ENCODE measurements at places on chromosomes 1 and 21.

DNA sequence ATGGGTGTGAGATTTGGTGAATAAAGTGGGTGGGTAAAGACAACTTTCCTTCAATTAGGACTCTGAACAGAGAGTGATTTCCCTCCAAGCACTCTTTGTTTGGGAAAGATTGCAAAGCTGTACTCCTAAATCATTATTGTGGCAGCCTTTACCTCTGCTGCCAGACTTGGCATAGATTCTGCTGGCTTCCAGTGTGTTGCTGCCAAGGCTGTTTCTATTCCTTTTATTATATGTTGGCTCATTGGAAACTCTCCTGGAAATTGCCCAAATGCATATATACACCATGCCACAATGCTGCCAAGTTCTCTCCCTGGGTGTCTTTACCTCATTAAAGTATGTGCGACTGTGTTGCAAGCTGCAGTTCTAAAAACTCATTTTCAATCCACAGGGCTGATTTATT is 668.0 kb downstream of the MRPL39 start:
- DNase-seq, result no peak

DNA sequence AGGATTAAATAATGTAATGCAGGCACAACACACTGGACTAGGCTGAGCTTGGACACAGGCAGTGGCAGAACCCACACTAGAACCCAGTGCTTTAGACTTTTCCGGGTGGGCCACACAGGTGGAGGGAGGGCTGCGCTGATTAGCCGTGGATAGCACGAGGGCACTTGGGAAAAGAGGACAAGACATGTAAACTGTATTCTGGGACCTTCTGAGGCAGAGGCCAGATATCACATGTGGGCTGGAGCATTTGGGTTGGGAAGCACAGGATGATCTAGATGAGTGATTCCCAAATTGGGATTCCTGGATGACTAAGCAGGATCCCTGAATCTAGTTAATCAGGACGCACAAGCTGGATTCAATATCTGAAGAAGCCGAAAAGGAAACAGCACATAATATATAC is 20.3 kb upstream of the A3GALT2 start:
- DNase-seq, result no peak

DNA sequence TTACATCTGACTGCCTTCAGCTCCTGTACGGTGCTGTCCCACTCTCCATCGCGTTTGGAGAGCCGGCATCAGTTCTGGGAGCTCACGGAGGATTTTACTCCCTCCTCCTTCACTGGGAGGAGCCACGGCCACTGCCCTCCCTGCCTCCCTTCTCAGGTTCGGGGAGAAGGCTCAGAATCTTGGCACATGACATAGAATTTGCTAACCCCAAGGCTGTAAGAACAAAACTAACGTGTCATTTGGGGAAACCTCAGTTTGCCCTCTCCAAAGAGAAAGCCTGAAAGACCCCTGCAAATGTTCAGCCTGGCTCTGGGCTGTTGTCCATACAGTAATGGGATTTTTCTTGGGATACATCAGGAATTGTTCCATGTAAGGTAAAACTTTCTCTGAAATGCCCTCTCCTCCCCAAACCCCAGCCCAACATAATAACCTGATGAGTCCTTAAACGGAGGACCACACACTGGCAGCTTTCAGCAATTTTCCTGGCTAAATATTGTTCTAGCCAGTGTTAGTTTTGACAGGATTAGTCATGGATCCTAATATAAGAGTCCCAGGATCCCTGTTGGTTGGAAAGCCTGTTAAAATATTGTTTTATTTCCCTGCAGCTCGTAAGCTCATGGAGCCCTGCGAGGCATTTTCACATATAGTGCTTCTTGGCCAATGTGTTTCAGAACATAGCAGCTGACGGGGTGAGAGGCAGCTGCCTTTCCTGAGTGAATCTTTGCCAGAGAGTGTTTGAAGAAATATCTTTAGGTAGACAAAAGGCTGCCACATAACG is 98.8 kb downstream of the RHOU start:
- no peak for DNase-seq

DNA sequence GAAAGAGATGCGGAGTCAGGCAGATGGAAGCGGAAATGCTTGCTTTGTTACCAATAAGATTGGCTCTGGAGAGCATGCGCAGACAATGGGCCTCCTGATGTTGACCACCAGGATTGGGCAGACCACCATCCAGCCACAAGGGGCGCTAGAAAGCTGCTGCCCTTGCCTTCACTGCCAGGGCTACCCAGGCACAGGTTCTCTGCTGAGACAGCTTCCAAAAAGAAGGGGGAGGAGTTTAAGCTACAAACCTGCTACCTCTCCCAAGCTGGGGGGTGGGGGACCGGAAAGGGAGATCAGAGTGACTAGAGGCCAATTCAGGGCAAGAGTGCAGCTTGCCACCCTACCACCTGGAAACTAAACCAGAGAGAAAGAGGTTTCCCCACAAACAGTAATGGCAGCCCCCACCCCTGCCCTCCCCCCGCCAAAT is 369.7 kb downstream of the RRAGC start:
- no peak for DNase-seq

- no peak for DNase-seq
Observed at GRCh38 chr1:83697961-83698360, 301.0 kb downstream of the TTLL7 start.

GRCh38 chr1:94677714-94678113 is 136.2 kb upstream of the F3 start:
- no peak for DNase-seq

DNA sequence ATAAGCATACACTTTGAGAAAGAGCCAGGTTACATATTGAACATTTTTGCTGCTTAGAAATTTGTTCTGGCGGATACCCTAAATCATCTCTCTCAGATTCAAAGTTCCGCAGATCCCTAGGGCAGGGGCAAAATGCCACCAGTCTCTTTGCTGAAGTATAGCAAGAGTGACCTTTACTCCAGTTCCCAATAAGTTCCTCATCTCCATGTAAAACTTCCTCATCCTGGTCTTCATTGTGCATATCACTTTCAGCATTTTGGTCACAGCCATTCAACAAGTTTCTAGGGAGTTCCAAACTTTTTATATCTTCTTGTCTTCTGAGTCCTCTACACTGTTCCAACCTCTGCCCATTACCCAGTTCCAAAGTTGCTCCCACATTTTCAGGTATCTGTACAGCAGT is 23.3 kb upstream of the LYPD8 start:
- no peak for DNase-seq

DNA sequence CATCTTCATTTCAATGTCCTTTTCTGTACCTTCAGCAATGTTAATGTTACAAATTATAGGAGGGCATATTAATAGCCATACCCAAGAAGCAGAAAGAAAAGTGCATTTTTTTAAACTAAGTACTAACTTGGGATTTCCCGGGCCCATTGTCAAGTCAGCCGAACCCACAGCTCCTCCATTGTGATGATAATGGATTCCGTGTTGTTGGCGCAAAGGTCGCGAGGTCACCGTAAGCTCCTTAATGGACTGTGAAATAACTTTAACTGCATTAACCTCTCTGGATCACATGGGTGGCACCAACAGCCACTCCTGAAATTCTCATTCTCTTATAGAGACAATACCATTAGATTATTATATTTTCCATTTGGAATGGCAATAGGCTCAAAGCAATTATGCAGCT is 250.6 kb upstream of the RRP15 start:
- no peak for DNase-seq

- no peak for DNase-seq
Observed at GRCh38 chr1:210978316-210978973, 155.5 kb downstream of the KCNH1 start.

GRCh38 chr21:27649323-27649722 is 682.4 kb upstream of the ADAMTS5 start:
- DNase-seq, result no peak

DNA sequence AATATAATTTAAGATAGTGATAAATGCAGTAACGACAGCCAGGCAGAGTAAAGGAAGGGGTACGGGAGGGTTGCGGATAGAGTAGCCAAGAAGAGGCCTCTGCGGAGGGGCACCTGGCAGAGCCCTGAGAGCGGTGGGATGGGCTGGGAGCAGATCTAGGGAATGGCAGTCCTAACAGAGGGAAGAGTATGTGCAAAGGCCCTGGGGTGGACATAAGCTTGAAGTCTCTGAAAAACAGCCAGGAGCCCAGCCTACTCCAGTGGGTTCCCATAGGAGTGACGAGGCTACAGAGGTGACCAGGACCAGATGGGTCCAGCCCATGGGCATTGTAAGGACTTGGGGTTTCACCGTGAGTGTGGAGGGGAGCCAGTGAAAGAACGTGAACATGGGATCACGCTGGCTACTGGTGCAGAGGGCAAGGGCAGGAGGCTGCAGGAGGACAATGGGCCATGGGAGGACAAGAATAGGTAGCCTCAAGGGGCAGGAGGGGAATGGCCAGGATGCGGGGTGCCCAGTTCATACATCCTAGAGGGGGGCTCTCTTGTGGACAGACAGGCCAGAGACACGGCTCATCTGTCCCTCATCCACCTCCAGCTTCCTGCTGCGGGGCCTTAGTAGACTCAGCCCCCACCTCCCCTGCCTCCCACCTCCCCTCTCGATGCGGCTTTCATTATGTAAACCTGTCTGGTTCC is 185.7 kb upstream of the VAMP3 start:
- DNase-seq, result no peak

- peak; percentile 36 for DNase-seq
Observed at GRCh38 chr1:110554871-110555801, 36.2 kb upstream of the KCNA10 start.

GRCh38 chr1:174413632-174414031 is 34.1 kb upstream of the GPR52 start:
- no peak for DNase-seq

- no peak for DNase-seq
Observed at GRCh38 chr1:48102766-48103165, 105.6 kb upstream of the TRABD2B start.

DNA sequence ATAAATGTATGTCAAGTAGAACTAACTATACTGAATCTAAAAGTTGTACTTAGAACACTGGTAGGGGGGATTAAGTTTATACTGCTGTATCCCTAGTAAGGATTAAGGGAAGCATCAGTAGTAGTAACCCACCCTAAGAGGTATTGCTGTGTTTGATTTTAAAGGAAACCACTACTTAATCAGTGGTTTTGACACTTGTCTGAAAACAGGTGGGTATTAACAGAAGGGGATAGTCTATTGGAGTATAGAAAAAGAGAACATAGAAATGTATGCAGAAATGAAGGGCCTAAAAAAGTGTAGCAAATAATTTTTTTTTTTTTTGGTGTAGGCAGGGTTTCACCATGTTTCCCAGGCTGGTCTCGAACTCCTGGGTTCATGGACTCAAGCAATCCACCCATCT is 2.2 kb downstream of the MIGA1 start:
- DNase-seq, result no peak

- no peak for DNase-seq
Observed at GRCh38 chr1:52102336-52103013, 39.4 kb upstream of the ZFYVE9 start.

GRCh38 chr1:40717955-40718354 is 26.5 kb downstream of the NFYC start:
- no peak for DNase-seq

DNA sequence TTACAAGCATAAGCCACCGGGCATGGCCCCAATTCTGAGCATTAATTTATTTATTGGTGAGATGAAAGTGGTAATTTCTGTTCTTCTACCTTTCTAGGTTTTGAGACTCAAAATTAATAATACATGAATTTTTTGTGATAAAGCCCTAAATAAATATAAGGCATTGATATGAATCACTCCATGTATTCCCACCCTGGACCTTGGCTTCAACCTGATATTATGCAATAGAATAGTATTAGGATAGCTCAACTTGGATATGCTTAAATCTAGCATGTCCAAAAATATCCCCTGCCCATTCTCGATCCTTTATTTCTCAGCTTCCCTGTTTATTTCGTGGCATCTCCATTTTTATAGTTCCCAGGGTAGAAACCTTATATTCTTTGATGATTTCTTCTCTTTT is 2.5 kb downstream of the AGL start:
- no peak for DNase-seq

DNA sequence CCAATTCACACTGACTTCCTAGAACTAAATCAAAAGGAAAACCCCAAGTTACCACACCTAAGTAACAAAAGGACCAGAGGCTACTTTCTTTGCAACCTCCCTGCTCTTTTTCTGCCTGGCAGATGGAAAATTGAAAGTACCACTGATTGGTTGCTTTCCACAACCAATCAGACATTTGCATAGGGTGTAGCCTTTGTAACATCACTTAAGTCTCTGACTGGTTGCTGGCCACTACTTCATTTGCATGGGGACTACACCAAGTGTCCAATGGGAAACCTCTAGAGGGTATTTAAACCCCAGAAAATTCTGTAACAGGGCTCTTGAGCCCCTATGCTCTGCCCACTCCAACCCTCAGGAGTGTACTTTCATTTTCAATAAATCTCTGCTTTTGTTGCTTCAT is 365.0 kb downstream of the LTN1 start:
- DNase-seq, result no peak

DNA sequence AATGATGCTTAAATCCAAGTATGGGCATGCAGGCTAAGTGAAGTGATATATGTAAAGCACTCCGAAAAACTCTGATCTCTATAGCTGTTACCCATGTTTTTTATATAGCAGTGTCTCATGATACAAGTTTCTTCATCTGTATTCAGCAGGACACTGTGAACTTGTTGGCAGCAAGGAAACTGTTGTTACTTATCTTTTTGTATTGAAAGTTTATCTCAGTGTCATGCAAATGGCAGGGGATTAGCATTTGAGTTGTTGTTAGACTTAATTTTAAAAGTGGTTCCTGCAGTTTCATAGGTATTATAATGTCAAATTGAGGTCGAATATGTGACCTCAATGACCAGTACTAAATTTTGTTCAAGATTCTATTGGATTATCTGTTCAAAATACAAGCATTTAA is 47.9 kb downstream of the NCAM2 start:
- no peak for DNase-seq

GRCh38 chr1:100542285-100542684 is 4.3 kb downstream of the GPR88 start:
- no peak for DNase-seq

DNA sequence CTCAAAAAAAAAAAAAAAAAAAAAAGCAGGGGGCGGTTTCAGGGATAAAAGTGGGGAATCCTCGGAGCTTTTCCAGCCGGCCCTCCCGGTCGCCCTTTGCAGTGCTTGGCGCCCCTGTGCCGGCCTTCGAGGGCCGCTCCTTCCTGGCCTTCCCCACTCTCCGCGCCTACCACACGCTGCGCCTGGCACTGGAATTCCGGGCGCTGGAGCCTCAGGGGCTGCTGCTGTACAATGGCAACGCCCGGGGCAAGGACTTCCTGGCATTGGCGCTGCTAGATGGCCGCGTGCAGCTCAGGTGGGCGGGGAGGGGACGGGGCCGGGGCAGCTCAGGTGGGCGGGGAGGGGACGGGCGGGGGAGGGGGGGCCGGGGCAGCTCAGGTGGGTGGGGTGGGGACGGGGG is 25.3 kb downstream of the RNF223 start:
- no peak for DNase-seq

- DNase-seq, result no peak
Observed at GRCh38 chr1:3011127-3011526, 10.1 kb upstream of the ACTRT2 start.

GRCh38 chr1:10187026-10187334 is 23.4 kb upstream of the KIF1B start:
- DNase-seq, result no peak

GRCh38 chr1:47662068-47662467 is 224.2 kb downstream of the FOXD2 start:
- no peak for DNase-seq

Measured in NCI-H2227 treated with DMSO at 0.1 percent for 48 hours (cell line).